Bronchial smooth muscle cell (primary cell): ENCODE measurements at places on chromosomes 3 and 15. TPM values are rescaled to one million over a fixed set of nuclear protein-coding genes. Genes with fewer than 3 reads are reported as not detected.

Gene RAB27A
- total RNA-seq: 7.5 and 10.6 TPM in 2 replicates

Gene BOC
- total RNA-seq: 2.8 and 3.5 TPM in 2 replicates

Gene SATB1
- 12.1 and 15.2 TPM in 2 replicates for total RNA-seq

Gene SPSB4
- total RNA-seq: not detected in 2 replicates

Gene HTR3E
- not detected in 2 replicates for total RNA-seq

Gene CHRM5
- under 0.01 TPM in 1 of 2 replicates, not detected in the other for total RNA-seq

Gene FSIP1
- 1.5 and 2.5 TPM in 2 replicates for total RNA-seq

Gene CACNA2D2
- 0.09 and 0.16 TPM in 2 replicates for total RNA-seq

Gene PAQR5
- total RNA-seq: 2.8 and 2.9 TPM in 2 replicates

Gene PDIA3
- 77.9 and 95.7 TPM in 2 replicates for total RNA-seq

Gene VIPR1
- not detected in 2 replicates for total RNA-seq

Gene CNBP
- total RNA-seq: 253 and 321 TPM in 2 replicates

Gene ZNF80
- total RNA-seq: not detected in 2 replicates

Gene MAP2K1
- 12.0 and 25.8 TPM in 2 replicates for total RNA-seq

Gene DAZL
- total RNA-seq: not detected in 2 replicates

Gene LARP6
- total RNA-seq: 83.7 and 93.6 TPM in 2 replicates

Gene EFCC1
- under 0.01 TPM in 1 of 2 replicates, not detected in the other for total RNA-seq

Gene TMC3
- under 0.01 TPM in 1 of 2 replicates, not detected in the other for total RNA-seq

Gene ZIC1
- total RNA-seq: not detected in 2 replicates

Gene ADIPOQ
- total RNA-seq: not detected in 2 replicates

Gene TLR9
- under 0.01 and 0.09 TPM in 2 replicates for total RNA-seq

Gene GOLGA8J
- total RNA-seq: 0.09 TPM in 1 of 2 replicates, not detected in the other

Gene FRMD5
- total RNA-seq: 3.2 and 9.3 TPM in 2 replicates

Gene GABRB3
- 0.16 and 0.26 TPM in 2 replicates for total RNA-seq

Gene FRG2C
- total RNA-seq: not detected in 2 replicates

Gene GXYLT2
- 24.1 and 34.0 TPM in 2 replicates for total RNA-seq

Gene SLC12A1
- under 0.01 TPM in 1 of 2 replicates, not detected in the other for total RNA-seq

Gene TMEM42
- 18.1 and 21.3 TPM in 2 replicates for total RNA-seq

Gene KPNA4
- 22.5 and 33.9 TPM in 2 replicates for total RNA-seq

Gene WNT7A
- not detected in 2 replicates for total RNA-seq
